ENCODE measurements at places on chromosomes 11 and 22. TPM values are rescaled to one million over a fixed set of nuclear protein-coding genes. Genes with fewer than 3 reads are reported as not detected.

The RDX gene
- total RNA-seq = 140 TPM

The KIAA1671 gene
- 31.9 TPM for total RNA-seq

The UBQLNL gene
- total RNA-seq = 0.67 TPM

The POTEH gene
- total RNA-seq = not detected

The GNG3 gene
- not detected for total RNA-seq

The ZNF280B gene
- total RNA-seq = 0.93 TPM

The PHF21A gene
- 36.2 TPM for total RNA-seq

The BTBD18 gene
- not detected for total RNA-seq

The C11orf97 gene
- not detected for total RNA-seq

The P2RY6 gene
- 4.8 TPM for total RNA-seq

The SSH3 gene
- total RNA-seq = 44.9 TPM

The TCN1 gene
- total RNA-seq = 1.8 TPM

Measured in left lung (tissue), 14 donors.